Epithelial cell of esophagus (primary cell): ENCODE measurements at places on chromosomes 16 and 17.

DNA sequence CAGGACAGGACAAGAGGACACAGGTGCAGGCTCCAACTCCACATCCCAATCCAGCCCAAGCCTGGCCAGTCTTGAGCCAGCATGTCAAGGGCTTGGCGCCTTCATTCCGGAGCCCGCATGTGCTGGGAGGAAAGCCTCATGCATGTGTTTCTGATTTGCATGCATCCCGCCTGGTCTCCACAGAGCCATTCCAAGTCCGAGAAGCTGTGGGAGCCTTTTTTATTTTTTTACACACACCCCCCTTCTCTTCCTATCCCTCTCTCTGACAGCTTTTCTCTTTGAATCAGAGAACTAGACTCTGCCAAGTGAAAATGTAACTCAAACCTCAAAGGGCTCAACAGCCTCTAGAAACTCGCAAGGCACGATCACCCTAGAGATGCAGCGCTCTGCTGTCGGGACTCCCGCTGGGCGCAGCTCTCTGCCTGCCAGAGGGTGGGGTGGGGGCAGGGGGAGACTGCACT lies 45.1 kb downstream of the NOG start:
- no peak for DNase-seq

- DNase-seq, result peak; percentile 93
These were observed 16.3 kb upstream of the BCAR1 start for GRCh38 chr16:75267631-75268264.

DNA sequence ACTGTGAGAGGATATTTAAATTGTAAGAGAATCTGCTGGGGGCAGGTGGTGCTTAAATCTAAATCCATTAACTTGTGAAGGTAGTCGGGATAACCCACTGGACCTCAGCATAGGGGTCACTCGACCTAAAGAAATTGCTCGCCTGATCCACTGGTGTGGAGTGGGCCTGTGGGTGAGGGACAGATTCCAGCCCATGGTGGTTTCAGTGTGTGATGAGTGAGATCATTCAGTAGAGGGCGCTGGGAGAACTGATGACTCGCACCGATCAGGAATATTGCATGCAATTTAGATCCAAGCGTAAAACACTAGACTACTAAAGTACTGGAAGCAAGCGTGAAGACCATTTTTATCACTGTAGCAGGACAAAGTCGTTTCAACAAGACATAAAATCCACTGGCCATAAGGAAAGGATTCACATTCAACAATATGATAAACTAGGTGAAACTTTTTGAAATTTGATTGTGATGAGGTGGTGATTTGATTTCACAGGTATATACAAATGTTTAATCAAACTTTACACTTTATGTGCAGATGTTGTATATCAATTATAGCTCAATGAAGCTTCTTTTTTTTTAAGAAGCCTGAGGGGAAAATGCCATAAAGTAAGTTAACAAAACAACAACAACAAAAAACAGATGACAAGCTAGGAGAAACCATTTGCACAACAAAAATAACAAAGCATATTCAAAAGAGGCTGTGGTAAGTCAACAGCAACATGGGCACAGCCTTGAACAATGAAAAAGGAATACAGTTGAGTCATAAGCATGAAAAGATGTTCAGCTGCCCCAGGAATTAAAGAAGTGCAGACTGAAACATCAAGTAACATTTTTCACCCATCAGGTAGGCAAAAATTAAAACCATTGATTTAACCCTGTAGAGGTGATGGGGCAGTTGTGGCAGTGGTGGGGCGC lies 7.5 kb upstream of the TMEM170A start:
- peak; percentile 71 for DNase-seq

DNA sequence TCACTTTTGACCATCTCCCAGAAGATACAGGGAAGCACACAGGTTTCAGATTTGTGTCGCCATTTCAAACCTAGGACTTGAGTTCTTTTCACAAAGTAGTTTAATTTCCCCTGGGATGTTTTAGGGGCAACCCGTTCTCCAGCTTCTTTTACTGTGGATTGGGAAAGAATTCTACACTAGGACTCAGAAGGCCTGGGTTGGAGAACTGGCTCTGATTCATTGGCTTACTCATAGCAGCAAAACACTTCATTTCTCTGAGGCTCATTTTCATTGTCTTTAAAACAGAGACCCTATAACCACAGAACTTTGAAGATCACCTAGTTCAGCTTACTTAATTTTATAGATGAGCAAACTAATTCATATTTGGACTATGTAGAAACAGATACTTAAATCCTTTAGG lies 175.9 kb upstream of the SALL1 start:
- DNase-seq, result peak; percentile 65

- DNase-seq, result no peak
These were observed 17.4 kb upstream of the INPP5K start for GRCh38 chr17:1533661-1534325.

DNA sequence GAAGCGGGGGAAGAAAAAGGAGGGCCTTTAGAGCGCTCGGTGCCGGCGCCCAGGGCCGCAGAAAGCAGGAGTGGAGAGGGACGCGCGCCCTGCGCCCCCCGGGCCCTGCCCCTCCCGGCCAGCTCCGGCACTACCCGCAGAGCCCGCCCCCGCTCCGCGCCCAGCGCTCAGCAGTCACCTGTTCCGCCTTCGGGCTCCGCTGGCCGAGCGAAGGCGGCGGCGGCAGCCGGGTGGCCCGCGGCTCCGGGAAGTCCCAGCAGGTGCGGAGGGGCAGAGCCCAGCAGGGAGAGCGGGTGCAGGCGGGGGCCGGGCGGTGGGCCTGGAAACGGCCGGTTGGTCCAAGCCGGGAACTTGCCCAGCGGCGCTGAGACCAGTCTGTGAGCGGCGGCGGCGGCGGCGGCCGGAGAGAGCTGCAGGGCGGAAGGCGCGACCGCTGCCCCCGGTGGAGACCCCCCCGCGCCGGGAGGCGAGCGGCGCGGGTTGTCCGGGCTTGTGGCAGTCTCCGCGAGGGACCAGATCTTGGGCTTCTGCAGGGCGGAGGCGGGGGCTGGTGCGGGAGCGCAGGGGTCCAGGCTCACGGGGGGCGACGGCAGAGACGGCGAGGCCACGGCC lies 2.2 kb downstream of the IRX3 start:
- DNase-seq, result peak; percentile 26

DNA sequence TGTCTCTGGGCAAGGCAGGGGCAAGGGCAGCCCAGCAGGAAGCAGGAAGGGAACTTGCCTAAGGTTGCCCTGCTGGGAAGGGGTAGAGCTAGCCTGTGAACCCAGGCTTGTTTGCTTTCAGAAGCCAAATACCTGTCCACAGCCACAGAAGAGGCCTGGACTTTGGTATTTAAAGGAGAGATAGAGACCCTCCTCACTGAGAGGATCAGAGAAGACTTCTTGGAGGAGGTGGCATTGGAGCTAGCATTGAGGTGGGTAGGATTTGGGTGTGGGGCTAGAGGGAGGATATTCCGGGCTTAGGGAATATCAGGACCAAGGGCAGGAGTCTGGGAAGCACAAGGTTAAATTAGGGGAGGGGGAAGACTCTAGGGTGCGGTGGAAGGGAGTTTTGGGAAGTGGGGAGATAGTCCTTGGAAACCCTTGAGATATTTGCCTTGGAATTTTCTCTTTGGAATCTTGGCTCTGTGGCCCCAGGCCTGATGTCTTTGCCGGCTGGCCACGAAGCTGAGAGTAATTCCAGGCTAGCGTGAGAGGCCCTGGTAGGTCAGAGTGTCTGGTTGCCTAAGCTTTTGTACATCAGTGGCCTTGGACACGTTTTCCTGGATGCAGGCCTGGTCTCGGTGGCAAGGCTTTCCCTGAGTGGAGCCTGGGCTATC lies 13.1 kb upstream of the ETV4 start:
- DNase-seq, result no peak

DNA sequence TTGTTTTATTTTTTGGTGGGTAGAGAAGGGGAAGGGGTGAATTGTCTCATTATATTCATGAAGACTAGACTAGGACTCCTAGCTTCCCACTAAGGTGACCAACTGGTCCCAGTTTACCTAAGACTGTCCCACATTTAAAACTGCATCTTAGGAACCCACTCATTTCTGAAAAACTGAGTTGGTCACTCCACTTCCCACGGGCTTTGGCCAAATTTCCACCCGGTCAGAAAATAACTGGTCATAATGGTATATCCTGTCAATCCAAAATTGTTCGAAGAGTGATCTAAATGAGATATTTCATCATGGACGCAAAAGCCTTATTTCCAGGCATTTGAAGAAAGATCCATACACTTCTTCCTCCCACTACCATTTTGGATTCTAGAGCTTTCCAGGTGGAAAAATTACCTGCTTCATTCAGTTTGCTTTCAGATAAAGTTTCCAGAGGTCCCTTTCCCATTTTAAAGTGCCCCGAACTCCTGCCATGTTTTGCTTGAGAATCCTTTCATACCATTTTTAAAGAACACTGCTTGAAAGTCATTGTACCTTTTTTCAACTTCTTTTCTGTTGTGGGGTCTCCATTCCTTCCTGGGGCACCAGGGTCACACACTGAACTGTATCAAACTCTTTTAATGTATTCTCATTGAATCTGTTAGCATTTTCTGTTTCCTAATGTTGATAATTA lies 21.8 kb upstream of the ZFHX3 start:
- no peak for DNase-seq

DNA sequence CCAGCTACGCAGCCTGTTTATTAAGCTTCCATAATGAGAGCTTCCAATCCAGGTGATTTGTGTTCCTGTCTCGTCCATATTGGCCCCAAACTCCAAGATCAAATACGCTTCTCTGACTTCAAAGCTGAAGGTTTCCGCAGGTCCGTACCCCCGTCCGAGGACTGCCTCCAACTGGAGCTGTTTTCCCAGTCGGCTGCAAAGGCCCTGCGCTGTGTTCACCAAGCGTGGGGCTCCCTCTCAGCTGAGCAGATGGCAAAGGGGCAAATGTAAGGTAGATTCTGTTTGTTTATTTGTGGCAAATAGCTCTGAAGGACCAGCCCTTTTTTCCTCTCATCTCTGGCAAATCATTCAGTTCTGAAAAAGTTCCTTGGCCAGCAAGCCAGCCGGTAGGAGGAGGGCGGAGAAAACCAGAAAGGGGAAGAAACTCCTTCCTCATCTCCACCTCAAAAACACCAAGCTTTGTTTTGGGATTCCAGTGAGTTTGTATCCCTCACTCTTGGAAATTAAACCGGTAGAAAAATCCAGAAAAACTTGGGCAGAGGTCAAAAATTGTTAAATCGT lies 35.2 kb downstream of the NXN start:
- no peak for DNase-seq

- peak; percentile 83 for DNase-seq
These were observed 11.8 kb downstream of the METTL9 start for GRCh38 chr16:21611198-21611555.

GRCh38 chr16:27595475-27595874 lies 45.5 kb downstream of the KATNIP start:
- DNase-seq, result no peak

GRCh38 chr17:54956791-54957190 lies 11.7 kb downstream of the COX11 start:
- no peak for DNase-seq

GRCh38 chr17:66275651-66276050 lies 26.8 kb upstream of the PRKCA start:
- DNase-seq, result peak; percentile 96

DNA sequence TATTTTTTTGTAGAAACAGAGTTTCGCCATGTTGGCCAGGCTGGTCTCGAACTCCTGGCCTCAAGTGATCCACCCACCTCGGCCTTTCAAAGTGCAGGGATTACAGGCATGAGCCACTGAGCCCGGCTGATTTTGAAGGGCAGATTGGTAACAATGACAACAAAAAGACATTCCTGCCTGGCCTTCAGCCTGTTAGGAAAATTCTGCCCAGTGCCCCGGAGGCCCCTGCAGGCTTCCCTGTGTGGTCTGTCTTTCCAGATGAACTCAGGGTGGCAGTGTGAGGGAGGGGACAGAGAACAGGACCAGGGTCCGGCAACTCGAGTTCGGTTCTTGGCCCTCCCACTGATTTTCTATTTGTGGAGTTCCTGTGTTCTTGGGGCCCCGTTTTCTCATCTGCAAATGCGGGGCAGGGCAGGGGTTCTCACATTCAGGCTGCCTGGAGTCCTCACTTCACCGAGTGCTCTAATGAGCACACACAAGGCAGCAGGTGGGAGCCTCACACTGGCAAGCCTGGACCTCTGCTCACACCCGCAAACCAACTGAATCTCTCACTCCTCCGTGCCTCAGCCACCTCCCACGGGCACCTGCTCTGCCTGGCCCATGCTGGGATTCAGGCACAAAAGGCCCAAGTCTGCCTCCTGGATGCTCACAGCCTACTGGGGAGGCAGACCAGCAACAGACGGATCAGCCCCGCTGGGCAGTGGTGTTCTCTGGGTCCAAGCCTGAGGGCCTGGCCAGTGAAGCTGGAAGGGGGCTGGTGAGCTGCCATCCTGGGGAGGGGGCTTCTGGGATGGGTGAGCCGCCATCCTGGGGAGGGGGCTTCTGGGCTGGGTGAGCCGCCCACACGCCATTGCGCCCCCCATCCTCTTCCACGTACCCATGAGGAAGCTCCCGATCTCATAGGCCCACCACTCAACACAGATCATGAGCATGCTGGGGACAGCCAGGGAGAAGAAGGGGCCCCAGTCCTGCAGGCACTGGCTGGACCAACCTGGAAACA lies 10.3 kb downstream of the SLC47A2 start:
- DNase-seq, result no peak

DNA sequence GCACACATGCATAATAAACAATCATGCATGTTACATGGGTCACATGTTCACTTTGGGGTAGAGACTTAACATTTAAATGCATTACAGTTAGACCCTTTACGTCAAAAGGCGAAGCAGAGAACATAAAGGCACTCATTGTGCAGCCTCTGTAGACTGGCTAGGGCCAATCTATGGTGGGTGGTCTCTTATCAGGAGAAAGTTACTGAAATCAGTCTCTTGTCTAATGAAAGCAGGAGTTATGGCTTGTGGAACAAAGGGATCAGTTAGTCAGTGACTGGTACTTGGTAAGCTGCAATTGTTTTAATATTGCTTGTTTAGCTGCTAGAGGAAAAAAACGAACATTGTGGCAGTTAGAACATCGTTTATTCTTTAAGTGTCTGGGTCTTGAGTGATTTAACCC lies 1.4 kb upstream of the CNEP1R1 start:
- no peak for DNase-seq

DNA sequence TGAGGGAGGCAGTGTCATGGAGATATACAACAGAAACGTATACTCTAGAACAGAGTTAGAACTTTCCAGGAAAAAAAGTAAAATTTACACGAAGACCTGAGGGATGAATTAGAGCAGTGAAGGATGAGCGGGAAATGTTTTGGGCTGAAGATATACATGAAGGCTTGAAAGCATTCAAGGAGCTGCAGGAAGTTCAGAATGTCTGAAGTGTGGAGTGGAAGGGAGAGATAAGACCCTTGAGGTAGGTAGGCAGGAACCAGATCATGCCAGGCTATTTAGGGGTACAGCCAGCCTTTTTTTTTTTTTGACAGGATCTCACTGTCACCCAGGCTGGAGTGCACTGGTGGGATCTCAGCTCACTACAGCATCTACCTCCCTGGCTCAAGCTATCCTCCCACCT lies 3.2 kb upstream of the NLK start:
- DNase-seq, result no peak
